ENCODE measurements at places on chromosomes 7 and 10. TPM values are rescaled to one million over a fixed set of nuclear protein-coding genes. Genes with fewer than 3 reads are reported as not detected.

The ASNS gene
- total RNA-seq = 40.6 TPM

The DENND2A gene
- not detected for total RNA-seq

The RBP4 gene
- not detected for total RNA-seq

The PPP1R17 gene
- total RNA-seq = not detected

The ZPBP gene
- not detected for total RNA-seq

The CFAP43 gene
- total RNA-seq = not detected

The TRPV6 gene
- total RNA-seq = not detected

The A1CF gene
- total RNA-seq = not detected

The HOXA6 gene
- not detected for total RNA-seq

- DNase-seq = no peak
- H3K27ac ChIP-seq = no peak overlapping the region
- H3K36me3 ChIP-seq = peaks cover 36% of the 10 kb centered on the region
- no peaks in the 10 kb centered on the region for H3K27me3 ChIP-seq
- H3K4me3 ChIP-seq = no peak overlapping the region
- no peaks in the 10 kb centered on the region for H3K4me1 ChIP-seq
Observed at GRCh38 chr10:73841526-73842285, 30.3 kb upstream of the NDST2 start.

DNA sequence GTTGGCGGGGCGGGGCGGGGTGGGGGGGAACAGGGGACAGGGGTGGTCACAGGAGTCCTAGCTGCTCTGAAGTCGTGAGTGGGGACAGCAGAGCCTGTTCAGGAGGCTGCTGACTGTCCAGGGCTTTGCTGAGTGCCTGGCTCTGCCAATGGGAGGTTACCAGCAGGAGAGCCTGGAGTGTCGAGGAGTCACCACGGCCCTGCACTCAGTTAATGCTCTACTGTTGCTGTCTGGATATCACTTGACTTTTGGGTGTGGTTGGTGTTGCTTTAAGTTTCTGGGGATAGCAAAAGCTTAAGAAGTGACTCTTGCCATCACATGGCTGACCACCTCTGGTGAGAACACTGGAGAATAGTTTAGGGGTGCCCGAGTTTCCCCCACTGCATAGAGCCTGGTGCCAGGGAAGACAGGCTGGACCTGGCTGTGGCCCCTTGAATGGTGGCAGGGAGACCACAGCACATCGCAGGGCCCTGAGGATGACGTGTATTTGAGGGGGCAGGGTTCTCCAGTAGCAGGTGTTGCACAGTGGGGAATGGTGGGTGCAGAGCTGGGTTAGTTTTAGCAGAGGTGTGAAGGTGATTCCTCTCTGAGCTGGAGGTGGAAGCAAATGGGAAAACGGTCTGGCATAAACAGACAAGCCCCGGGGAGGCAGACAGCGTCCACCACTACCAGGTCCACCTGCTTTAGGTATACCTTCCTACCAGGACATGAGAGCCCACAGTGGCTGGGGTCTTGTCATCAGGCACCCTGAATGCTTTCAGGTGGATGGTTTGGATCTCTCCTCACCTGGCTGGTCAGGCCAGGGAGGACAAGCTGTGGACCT, 54.2 kb upstream of the CAMK2B start:
- no peak for DNase-seq
- no peaks in the 10 kb centered on the region for H3K36me3 ChIP-seq
- no peaks in the 10 kb centered on the region for H3K27me3 ChIP-seq
- H3K27ac ChIP-seq = no peak overlapping the region
- H3K4me1 ChIP-seq = no peaks in the 10 kb centered on the region

GRCh38 chr10:91317541-91317940, 92.6 kb upstream of the HECTD2 start:
- H3K4me3 ChIP-seq = no peak overlapping the region
- no peak overlapping the region for H3K27ac ChIP-seq
- peaks cover 6% of the 10 kb centered on the region for H3K27me3 ChIP-seq
- DNase-seq = no peak

- peak overlapping the region; percentile 6 for H3K27ac ChIP-seq
- DNase-seq = no peak
- H3K27me3 ChIP-seq = no peaks in the 10 kb centered on the region
- H3K36me3 ChIP-seq = peaks cover 32% of the 10 kb centered on the region
- peaks cover 46% of the 10 kb centered on the region for H3K4me1 ChIP-seq
Observed at GRCh38 chr10:3981300-3981699, 196.3 kb upstream of the KLF6 start.

- H3K4me3 ChIP-seq = no peak overlapping the region
- no peak for DNase-seq
- H3K27me3 ChIP-seq = peaks cover 17% of the 10 kb centered on the region
- no peaks in the 10 kb centered on the region for H3K36me3 ChIP-seq
Observed at GRCh38 chr10:84542522-84543490, 214.4 kb downstream of the CCSER2 start.

DNA sequence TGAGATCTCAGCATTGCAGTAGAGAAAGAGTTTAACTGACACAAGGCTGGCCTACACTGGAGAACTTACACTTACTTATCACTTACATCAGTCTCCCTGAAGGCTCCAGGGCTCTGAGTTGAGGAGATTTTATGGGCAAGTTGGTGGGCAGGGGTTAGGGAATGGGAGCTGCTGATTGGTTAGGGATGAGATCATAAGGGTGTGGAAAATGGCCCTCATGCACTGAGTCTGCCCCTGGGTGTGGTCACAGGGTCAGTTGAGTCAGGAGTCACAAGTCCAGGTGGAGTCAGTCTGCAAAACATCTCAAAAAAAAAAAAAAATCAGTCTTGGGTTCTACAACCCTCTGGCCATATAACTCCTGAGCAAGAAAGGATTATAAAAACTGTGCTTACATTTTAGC, 60.5 kb downstream of the PPP1R17 start:
- no peaks in the 10 kb centered on the region for H3K27me3 ChIP-seq
- no peaks in the 10 kb centered on the region for H3K4me1 ChIP-seq
- no peaks in the 10 kb centered on the region for H3K36me3 ChIP-seq
- H3K27ac ChIP-seq = no peak overlapping the region

DNA sequence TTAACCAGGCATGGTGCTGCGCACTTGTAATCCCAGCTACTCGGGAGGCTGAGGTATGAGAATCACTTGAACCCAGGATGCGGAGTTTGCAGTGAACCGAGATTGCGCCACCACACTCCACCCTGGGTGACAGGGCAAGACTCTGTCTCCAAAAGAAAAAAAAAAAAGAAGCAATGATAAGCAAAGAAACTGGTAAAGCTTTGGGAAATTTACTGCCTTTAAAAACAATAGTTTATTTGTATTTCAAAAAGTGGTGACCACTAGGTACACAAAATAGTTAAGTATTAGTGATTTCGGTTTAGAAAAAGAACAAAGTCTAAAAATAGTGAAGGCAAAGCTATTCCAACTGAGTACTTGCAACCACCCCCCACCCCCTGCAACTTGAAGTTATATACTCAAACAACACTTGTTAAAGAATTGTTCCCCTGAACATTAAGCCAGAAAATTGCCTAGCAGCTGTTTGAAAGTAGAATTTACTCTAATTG, 37.7 kb downstream of the MALSU1 start:
- no peak for DNase-seq
- no peaks in the 10 kb centered on the region for H3K4me1 ChIP-seq
- H3K36me3 ChIP-seq = no peaks in the 10 kb centered on the region
- no peak overlapping the region for H3K4me3 ChIP-seq

DNA sequence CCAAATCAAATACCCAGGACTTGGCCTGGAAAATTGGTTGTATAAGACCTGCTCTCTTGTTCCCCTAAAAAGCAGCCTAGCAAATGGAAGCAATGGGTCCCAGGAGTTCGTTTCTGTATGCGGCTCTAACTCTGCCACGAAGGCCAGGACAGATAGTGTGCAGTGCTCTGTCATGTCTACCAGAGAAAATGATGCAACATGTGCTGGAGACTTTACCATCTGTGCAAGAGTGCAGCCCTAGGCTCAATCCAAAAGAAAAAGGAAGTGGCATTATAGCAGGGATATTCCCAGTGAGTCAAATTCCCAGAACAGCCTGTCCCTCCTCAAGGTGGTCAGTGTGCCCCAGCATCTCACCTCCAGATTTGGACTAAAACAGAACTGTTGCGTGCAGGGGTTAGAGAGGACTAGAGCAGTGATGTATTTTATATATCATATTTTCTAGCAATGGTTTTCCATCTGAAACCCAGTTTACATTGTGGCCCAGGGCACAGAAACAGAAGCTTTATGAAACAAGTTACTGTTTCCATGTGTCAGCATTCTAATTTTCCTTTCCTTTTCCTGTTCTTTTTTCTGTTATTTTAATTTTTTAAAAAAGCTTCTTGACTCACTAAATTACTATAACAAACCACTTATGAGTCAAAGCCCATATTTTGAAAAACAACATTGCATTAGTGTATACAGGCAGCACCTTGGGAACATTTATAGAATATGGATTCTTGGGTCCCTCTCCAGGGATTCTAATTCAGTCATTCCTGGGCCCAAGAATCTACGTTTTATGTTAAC, 311.2 kb downstream of the RNLS start:
- peak overlapping the region; percentile 86 for H3K27ac ChIP-seq
- peaks cover 47% of the 10 kb centered on the region for H3K4me1 ChIP-seq
- DNase-seq = no peak
- peaks cover 8% of the 10 kb centered on the region for H3K36me3 ChIP-seq
- H3K4me3 ChIP-seq = peak overlapping the region; percentile 55

DNA sequence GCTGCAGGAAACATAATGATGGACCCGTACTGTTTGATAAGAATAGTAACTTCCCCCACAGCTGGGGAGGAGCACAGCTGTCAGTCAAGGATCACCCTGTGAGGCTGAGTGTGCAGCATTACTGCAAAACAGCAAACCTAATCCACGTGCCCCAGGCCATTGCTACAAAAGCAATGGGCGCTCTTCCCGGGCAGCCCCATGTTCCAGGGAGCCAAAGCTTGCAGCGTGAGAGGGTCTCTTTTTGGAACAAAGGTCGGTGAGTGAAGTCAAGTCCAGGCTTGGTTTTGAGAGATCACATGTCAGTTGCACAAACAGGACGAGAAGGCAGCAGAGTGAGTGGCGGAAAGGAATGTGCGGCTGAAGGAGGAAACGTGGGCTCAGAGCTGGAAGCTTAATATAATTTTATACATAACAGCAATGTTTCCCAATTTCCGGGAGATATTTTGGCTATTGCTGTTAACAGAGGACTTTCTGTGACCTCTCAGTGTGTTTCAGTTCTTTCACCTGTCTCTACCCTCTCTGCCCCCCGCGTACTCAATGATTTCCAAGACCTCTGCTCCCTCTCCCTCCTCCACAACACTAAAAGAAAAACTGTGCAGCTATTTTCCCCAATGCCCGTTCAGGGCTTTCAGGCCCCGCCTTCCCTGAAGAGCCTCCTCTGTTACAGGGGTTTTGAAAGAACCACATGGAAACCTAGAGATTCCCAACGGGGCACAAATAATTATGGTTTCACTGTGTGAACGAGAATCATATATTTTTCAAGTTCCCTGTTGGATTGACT, 128.9 kb downstream of the MTPAP start:
- H3K27ac ChIP-seq = no peak overlapping the region
- DNase-seq = no peak
- peaks cover 40% of the 10 kb centered on the region for H3K27me3 ChIP-seq

GRCh38 chr7:132051311-132051710, 494.9 kb upstream of the PODXL start:
- no peak for DNase-seq
- no peaks in the 10 kb centered on the region for H3K36me3 ChIP-seq
- H3K4me1 ChIP-seq = no peaks in the 10 kb centered on the region

- no peaks in the 10 kb centered on the region for H3K4me1 ChIP-seq
- no peak for DNase-seq
- no peak overlapping the region for H3K27ac ChIP-seq
- H3K4me3 ChIP-seq = no peak overlapping the region
- H3K27me3 ChIP-seq = no peaks in the 10 kb centered on the region
- H3K36me3 ChIP-seq = no peaks in the 10 kb centered on the region
Observed at GRCh38 chr7:117986645-117987269, 113.5 kb upstream of the CTTNBP2 start.

DNA sequence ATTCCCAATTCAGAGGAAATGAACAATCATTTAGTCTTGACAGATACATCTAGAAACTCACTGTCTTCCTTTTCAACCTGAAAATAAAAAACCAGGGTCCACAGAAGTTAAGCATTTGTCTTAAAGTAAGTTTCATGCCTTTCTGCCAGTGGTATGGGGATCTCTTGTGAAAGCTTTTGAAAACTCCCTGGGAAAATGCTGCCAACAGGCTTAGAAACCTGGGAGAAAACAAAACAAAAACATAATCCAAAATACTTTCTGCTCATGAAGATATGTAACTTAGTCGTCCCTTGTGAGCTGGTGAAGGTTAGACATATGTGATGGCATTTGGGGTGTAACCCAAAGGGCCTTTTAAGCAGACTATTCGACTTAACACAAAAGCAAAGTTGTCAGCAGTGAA, 66.4 kb upstream of the ZNF438 start:
- H3K4me3 ChIP-seq = no peak overlapping the region
- no peak for DNase-seq
- no peak overlapping the region for H3K27ac ChIP-seq
- no peaks in the 10 kb centered on the region for H3K27me3 ChIP-seq
- H3K4me1 ChIP-seq = peaks cover 27% of the 10 kb centered on the region

DNA sequence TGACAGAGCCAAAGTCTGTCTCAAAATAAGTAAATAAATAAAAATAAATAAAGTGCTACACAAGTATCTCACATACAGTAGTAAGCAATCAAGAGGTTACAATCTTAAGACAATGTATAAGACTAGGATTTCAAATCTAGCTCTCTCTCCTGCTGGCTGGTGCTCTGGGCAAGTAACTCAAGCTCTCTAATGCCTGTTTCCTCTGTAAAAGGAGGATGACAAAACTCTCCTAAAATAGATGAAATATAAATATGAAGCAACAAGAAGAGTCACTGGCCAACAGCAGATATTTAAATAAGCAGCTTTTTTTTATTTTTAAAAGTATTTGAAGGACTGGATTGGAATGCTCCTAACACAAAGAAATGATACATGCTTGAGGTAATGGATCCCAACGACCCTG, 7.2 kb downstream of the SFMBT2 start:
- peaks cover 50% of the 10 kb centered on the region for H3K4me1 ChIP-seq
- H3K4me3 ChIP-seq = no peak overlapping the region
- no peak for DNase-seq

GRCh38 chr7:102021841-102022618, 204.6 kb downstream of the CUX1 start:
- no peaks in the 10 kb centered on the region for H3K27me3 ChIP-seq
- H3K36me3 ChIP-seq = no peaks in the 10 kb centered on the region
- H3K4me3 ChIP-seq = no peak overlapping the region
- no peak overlapping the region for H3K27ac ChIP-seq
- peaks cover 10% of the 10 kb centered on the region for H3K4me1 ChIP-seq

- no peaks in the 10 kb centered on the region for H3K27me3 ChIP-seq
- H3K4me3 ChIP-seq = no peak overlapping the region
- H3K4me1 ChIP-seq = no peaks in the 10 kb centered on the region
- no peaks in the 10 kb centered on the region for H3K36me3 ChIP-seq
Observed at GRCh38 chr10:90665905-90666662, 191.8 kb downstream of the HTR7 start.

- no peak for DNase-seq
- no peaks in the 10 kb centered on the region for H3K4me1 ChIP-seq
- H3K27ac ChIP-seq = no peak overlapping the region
- no peaks in the 10 kb centered on the region for H3K36me3 ChIP-seq
- H3K4me3 ChIP-seq = no peak overlapping the region
Observed at GRCh38 chr10:1289591-1289990, 233.4 kb downstream of the WDR37 start.
